ENCODE measurements at places on chromosomes 1 and 21.

GRCh38 chr1:182217071-182217470 is 155.6 kb upstream of the ZNF648 start:
- H3K4me1 ChIP-seq: no peaks in the 10 kb centered on the region
- no peaks in the 10 kb centered on the region for H3K36me3 ChIP-seq
- no peaks in the 10 kb centered on the region for H3K27me3 ChIP-seq

DNA sequence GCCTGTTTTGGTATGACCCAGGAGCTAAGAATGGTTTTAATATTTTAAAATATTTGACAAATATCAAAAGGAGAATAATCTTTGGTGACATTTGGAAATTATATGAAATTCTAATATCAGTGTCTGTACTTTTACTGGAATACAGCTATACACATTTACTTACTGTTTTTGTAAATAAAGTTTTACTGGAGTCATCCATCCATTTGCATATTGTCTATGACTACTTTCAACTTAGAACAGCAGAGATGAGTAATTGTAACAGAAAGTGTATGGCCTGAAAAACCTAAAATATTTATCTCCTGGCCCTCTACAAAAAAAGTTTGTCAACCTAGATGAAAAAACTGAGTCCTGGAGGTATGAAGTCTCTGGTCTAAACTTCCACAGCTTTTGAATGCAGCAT is 5.8 kb upstream of the MAP3K7CL start:
- no peaks in the 10 kb centered on the region for H3K36me3 ChIP-seq
- H3K4me1 ChIP-seq: no peaks in the 10 kb centered on the region
- no peak for DNase-seq
- no peak overlapping the region for H3K4me3 ChIP-seq
- H3K27ac ChIP-seq: no peak overlapping the region

GRCh38 chr1:27496604-27497155 is 6.7 kb upstream of the WASF2 start:
- H3K27me3 ChIP-seq: no peaks in the 10 kb centered on the region
- no peaks in the 10 kb centered on the region for H3K36me3 ChIP-seq
- H3K27ac ChIP-seq: no peak overlapping the region
- no peaks in the 10 kb centered on the region for H3K4me1 ChIP-seq
- DNase-seq: no peak

DNA sequence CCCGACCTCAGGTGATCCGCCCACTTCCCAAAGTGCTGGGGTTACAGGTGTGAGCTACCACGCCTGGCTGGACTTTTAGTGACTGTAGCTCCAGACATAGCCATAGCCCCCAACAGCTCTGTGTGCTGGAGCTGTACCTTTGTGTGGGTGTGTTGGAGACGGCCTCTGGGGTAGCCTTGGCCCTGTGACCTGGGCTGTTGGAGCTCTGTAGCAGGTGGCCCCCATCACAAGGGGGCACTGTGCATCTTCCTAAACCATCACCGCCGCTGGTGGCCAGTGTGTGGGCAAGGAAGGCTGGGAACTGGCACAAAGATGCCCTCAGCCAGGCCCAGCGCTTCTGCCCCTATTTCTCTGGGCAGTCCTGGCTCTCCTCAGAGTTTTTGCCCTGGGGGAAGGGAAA is 38.4 kb upstream of the FOXO6 start:
- no peaks in the 10 kb centered on the region for H3K27me3 ChIP-seq
- H3K4me1 ChIP-seq: no peaks in the 10 kb centered on the region
- no peak overlapping the region for H3K27ac ChIP-seq
- H3K36me3 ChIP-seq: no peaks in the 10 kb centered on the region

DNA sequence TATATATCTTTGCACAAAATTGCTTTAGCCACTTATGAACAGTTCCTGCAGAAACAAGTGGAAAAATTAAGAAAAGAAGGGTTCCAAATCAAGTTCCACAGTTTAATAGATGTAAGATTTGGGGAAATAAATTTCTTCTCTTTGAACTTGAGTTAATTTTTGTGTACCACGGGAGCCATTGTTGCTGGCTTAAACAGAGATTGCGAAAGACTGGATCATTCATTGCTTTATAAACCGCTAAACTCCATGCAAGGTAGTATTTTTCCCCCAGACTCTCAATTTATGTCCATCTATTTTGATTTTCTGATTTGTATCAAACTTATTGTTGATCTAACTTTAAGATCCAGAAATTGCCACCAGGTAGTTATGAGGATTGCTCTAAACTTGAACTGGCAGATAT is 246.1 kb upstream of the ADGRL4 start:
- H3K36me3 ChIP-seq: no peaks in the 10 kb centered on the region
- no peaks in the 10 kb centered on the region for H3K27me3 ChIP-seq
- H3K4me1 ChIP-seq: no peaks in the 10 kb centered on the region
- DNase-seq: no peak
- no peak overlapping the region for H3K4me3 ChIP-seq

DNA sequence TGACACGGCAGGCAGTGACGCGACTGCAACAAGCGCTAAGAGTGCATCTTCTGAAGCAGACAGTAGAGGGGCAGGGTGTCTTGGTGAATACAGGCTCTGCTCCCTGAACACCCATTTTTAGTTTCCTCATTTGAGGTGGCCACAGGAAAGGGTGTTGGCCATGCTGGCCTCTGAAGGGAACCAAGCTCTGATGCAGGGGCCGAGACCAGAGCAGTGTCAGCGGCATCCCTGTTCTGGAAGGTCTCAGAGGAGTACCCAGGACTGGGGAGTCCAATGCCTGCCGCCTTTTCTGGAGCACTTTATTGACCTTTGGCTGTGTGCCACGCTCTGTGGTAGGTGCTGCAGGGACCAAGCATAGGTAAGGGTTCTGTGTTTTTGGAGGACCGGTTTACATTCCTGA is 100.4 kb downstream of the KCNJ6 start:
- no peaks in the 10 kb centered on the region for H3K27me3 ChIP-seq
- no peaks in the 10 kb centered on the region for H3K36me3 ChIP-seq
- no peak overlapping the region for H3K27ac ChIP-seq
- no peak overlapping the region for H3K4me3 ChIP-seq
- no peak for DNase-seq

- DNase-seq: no peak
- H3K27ac ChIP-seq: no peak overlapping the region
- no peak overlapping the region for H3K4me3 ChIP-seq
- H3K4me1 ChIP-seq: no peaks in the 10 kb centered on the region
- no peaks in the 10 kb centered on the region for H3K27me3 ChIP-seq
Measured at GRCh38 chr1:36658838-36659237, 176.1 kb upstream of the CSF3R start.

DNA sequence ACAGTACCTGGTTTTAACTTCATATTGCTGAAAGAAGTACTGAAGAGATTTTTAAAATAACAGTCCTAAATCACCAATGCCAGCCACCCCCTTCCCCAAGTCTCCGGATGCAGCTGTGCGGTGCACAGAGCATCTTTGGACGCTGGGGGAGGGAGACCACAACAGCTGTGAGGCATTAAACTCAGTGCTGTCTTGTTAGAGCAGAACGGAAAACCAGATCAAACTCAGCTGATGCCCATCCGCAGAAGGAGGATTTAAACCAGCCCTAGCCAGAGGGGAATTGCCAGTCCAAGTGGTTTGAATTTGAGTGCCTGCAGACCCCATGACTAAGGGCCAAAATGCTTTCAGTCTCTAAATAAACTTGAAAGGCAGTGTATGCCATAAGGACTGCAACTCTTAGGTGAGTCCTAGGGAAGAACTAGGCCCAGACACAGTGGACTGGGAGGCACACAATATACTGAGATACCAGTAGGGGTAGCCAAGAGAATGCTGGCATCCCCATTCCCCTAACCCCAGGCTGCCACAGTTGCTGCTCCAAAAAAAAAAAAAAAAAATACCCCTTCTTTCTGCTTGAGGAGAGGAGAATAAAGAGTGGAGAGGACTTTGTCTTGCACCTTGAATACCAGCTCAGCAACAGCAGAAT is 576.2 kb downstream of the NEGR1 start:
- H3K4me3 ChIP-seq: no peak overlapping the region
- DNase-seq: no peak
- no peaks in the 10 kb centered on the region for H3K4me1 ChIP-seq

- H3K4me3 ChIP-seq: no peak overlapping the region
- no peak for DNase-seq
- H3K4me1 ChIP-seq: peaks cover 19% of the 10 kb centered on the region
- H3K27ac ChIP-seq: no peak overlapping the region
- H3K36me3 ChIP-seq: no peaks in the 10 kb centered on the region
Measured at GRCh38 chr21:29302359-29302875, 3.7 kb downstream of the BACH1 start.

- no peaks in the 10 kb centered on the region for H3K27me3 ChIP-seq
- no peaks in the 10 kb centered on the region for H3K4me1 ChIP-seq
- H3K36me3 ChIP-seq: no peaks in the 10 kb centered on the region
- no peak for DNase-seq
- H3K4me3 ChIP-seq: no peak overlapping the region
Measured at GRCh38 chr1:73803380-73803779, 394.6 kb downstream of the LRRIQ3 start.

DNA sequence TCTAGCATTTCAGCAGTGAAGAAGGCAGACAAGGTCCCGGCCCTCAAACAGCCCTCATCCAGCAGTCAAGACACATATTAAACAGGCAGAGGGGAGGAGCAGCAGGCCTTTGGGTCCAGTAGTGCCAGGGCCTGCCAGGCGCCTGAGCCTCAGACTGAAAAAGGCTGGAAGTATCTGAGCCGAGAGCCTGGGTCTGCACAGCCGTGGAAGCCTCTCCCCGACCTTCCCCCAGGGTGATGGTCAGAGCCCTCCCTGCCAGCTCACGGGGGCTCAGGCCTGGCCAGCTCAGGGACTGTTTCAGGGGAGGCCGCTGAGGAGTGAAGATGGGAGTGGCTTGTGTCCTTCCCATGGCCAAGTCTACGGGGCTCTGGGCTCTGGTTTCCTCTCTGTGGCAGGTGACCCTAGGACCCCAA is 565.2 kb downstream of the PTPRU start:
- H3K36me3 ChIP-seq: no peaks in the 10 kb centered on the region
- no peaks in the 10 kb centered on the region for H3K4me1 ChIP-seq
- no peak overlapping the region for H3K27ac ChIP-seq
- no peaks in the 10 kb centered on the region for H3K27me3 ChIP-seq
- H3K4me3 ChIP-seq: no peak overlapping the region
- DNase-seq: no peak

DNA sequence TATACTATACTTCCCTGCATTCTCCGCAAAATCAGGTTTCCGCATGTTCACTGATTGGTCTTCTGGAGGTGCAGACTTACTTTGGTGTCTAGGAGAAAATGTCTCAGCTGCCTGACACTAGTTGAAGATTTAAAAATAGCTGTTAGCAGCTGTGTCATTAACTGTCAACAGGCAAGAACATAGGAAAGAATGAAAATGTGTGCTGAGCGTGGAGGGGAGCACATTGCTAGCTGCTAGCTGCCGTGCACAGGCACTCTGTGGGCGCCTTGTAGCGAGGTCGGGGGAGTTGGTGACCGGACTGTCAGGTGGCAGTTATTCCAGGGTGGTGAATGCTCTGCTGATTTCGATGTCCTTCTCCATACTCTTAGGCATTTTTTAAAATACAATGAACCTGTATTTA is 5.2 kb downstream of the FAAH start:
- H3K4me1 ChIP-seq: no peaks in the 10 kb centered on the region
- no peak overlapping the region for H3K4me3 ChIP-seq
- no peak overlapping the region for H3K27ac ChIP-seq
- DNase-seq: no peak
- H3K27me3 ChIP-seq: no peaks in the 10 kb centered on the region
- H3K36me3 ChIP-seq: no peaks in the 10 kb centered on the region

- H3K27me3 ChIP-seq: no peaks in the 10 kb centered on the region
- H3K36me3 ChIP-seq: no peaks in the 10 kb centered on the region
- DNase-seq: no peak
- H3K4me1 ChIP-seq: no peaks in the 10 kb centered on the region
- no peak overlapping the region for H3K4me3 ChIP-seq
- no peak overlapping the region for H3K27ac ChIP-seq
Measured at GRCh38 chr1:240667351-240667750, 55.4 kb upstream of the GREM2 start.

DNA sequence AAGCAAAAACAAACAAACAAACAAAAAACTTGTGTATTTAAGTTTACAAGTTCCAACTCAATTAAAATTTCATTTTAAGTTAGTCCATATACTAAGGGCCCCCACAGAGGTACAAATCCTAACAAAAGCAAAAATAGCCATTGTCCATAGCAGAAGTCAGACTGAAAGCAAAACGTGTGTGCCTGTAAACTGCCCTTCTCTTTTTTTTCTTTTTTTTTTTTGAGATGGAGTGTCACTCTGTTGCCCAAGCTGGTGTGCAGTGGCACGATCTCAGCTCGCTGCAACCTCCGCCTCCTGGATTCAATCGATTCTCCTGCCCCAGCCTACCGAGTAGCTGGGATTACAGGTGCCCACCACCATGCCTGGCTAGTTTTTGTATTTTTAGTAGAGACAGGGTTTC is 11.6 kb upstream of the IFNGR2 start:
- H3K36me3 ChIP-seq: no peaks in the 10 kb centered on the region
- DNase-seq: no peak
- no peak overlapping the region for H3K27ac ChIP-seq
- no peak overlapping the region for H3K4me3 ChIP-seq
- H3K4me1 ChIP-seq: no peaks in the 10 kb centered on the region

DNA sequence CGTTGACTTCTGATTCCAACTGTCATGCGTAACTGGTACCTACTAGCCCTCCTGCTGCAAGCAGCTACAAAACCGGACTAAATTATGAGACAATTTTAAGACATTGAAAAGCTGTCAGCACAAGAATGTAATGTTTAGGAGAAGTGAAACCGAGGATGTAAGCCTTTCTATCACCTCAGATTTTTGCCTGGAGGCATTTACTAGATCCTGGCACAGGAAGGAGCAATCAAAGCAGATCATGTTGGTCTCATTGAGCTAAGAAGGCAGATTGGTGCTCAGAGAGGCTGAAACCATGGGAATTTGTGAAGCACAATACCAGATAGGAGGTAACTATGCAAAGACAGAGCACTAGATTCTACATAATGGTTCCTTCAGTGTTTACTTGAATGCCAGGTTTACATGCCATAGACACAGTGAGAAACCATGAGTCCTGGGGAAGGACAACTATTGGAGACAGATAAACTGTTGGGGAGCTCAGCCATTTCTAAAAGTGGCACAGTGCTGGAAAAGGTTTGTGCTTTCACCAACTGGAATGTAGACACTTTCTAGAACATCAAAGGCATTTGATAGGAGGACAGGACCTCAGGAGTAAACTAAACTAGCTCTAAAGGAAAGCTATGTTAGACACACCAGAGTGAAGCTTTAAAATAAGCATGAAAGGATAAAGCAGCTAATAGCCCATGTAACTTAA is 179.4 kb downstream of the LYPLAL1 start:
- DNase-seq: no peak
- H3K4me3 ChIP-seq: no peak overlapping the region
- H3K4me1 ChIP-seq: no peaks in the 10 kb centered on the region
- no peak overlapping the region for H3K27ac ChIP-seq
- H3K27me3 ChIP-seq: no peaks in the 10 kb centered on the region

GRCh38 chr1:7284839-7285435 is 486.2 kb upstream of the VAMP3 start:
- no peak overlapping the region for H3K4me3 ChIP-seq
- H3K27me3 ChIP-seq: no peaks in the 10 kb centered on the region
- no peaks in the 10 kb centered on the region for H3K36me3 ChIP-seq
- H3K27ac ChIP-seq: no peak overlapping the region

DNA sequence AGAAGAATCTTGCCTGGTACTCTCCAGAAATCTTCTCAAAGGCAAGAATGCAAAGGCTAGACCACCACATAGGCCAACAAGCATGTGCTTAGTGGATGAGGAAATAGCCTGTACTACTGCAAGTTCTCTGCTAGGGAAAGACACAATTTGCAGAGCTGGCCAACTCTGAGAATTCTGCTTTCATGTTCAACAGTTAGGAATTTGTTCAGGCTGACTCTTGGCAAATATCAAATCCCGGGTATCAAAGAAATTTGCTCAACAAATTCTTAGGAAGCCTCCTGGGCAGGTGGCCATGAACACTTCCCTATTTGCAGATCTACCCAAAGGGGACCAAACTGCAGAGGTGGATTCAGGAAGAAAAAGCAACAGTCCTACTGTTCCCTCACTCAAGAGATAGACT is 15.0 kb upstream of the H3-3A start:
- DNase-seq: no peak
- no peaks in the 10 kb centered on the region for H3K4me1 ChIP-seq
- H3K36me3 ChIP-seq: no peaks in the 10 kb centered on the region
- no peak overlapping the region for H3K27ac ChIP-seq
